Occipital lobe (tissue), 3 donors: ENCODE measurements at places on chromosomes 1 and 21. TPM values are rescaled to one million over a fixed set of nuclear protein-coding genes. Genes with fewer than 3 reads are reported as not detected.

The TFAP2E gene
- total RNA-seq = 0.62 TPM

- DNase-seq = no peak
These were observed 14.5 kb upstream of the CDC42 start for GRCh38 chr1:22038036-22038435.

DNA sequence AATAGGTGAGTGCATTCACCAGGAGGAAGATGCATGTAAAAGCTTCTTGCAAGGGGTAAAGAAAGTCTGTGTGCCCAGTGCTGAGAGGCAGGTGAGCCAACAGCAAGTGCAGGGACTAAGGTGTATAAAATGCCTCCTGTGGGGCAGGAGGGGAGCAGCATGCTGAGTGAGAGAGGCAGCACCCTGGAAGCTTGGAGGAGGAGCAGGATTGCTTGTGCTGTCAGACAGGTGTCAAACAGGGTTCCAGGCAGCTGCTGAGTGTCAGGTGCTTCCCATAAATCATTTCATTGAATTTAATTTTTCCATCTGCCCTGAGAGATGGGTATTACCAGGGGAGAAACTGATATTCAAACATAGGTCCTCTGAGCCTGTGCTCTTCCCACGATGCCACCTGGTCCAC is 13.9 kb downstream of the BSND start:
- DNase-seq = no peak

- no peak for DNase-seq
These were observed 82.4 kb upstream of the SMYD2 start for GRCh38 chr1:214198571-214198970.

DNA sequence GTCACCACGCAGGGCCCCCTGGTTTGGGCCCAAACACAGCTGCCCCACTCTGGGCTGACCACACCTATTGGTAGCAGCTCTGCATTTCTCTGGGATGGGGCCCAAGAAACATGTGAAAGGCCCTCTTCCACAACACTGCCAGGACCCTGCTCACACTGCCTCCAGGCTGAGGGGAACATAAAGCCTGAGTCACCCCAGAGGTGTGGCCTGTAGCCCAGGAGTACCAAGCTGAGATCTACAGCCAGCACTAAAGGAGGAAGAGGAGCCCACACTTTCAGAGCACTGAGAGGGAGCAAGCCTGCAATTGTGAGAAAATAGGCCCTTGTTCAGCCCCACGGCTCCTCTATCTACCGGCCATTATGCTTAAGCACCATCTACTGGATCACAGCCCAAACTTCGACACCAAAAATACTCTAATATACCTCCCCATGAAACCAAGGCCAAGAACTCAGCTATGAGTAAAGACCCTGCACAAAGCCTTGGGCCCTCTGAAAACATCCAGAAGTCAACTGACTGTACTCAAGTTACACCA is 14.4 kb upstream of the OR2T10 start:
- no peak for DNase-seq
